Left ventricle myocardium superior (tissue), 1 donor: ENCODE measurements at places on chromosomes 16 and 17. TPM values are rescaled to one million over a fixed set of nuclear protein-coding genes. Genes with fewer than 3 reads are reported as not detected.
A peak's percentile ranks its signal among the peaks of the same experiment; 100 is the strongest.

DNA sequence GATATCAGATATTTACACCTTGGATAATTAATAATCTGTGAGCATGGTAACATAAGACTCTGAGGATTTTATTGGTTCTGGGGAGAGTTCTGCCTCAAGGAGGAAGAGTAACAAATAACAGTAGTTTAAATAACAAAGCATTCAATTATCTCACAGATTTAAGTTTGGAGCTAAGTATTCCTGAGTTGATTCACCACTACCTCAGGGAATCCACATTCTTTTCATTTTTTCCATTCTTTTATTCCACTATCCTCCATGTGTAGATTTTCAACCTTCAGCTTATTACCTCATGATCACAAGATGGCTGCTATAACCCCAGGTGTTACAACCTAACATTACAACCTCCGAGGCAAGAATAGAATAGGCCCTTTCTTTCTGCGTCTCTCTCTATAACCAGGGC is 252.2 kb upstream of the TOX3 start:
- no peak for DNase-seq

- peak; percentile 77 for DNase-seq
Measured at GRCh38 chr17:60036796-60037677, 41.7 kb downstream of the HEATR6 start.

- peak; percentile 90 for DNase-seq
Measured at GRCh38 chr17:21551081-21551881, 141.0 kb upstream of the KCNJ18 start.

TPSG1 gene
- not detected for total RNA-seq

DNA sequence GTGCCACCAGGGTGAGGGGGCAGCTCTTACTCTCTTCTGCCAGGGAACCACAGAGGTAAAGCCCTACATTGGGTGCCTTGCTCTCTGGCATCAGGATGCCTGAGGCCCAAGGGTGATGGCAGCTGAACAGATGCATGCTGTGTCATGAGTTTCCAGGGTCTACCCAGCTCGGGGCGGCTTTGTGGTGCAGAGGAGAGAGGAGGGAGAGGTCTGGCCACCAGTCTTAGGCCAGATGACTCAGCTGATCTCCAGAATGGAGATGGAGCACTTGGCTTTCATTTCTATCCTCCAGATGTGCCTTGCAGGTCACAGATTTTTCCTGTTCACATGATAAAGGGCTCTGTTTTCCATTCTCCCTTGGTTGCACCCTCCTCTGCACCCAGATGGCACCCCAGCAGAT is 23.6 kb upstream of the USP22 start:
- DNase-seq, result no peak

SAMD14 gene
- total RNA-seq, result 1.2 TPM

GRCh38 chr16:15644267-15644961 is 1.5 kb upstream of the MARF1 start:
- no peak for DNase-seq

- no peak for DNase-seq
Measured at GRCh38 chr17:19502517-19502916, 31.1 kb upstream of the SLC47A1 start.

KPNA2 gene
- 21.3 TPM for total RNA-seq

DNA sequence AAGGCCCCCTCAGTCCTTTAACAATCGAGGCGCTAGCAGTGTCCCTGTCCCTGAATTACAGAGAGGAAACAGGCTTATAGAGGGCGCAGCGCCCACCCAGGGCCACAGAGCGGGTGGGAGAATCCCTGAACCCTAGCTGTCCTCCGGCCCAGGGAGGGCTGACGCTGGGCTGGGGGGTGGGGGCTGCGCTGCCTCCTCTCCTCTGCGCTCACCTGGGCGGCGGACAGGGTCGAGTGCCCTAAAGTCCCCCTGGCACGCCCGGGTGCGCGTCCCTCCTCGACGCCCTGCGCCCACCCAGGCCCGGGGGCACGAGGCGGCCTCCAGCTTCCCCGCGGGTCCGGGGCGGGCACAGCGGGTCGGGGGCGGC is 200.4 kb upstream of the N4BP1 start:
- no peak for DNase-seq

- peak; percentile 48 for DNase-seq
Measured at GRCh38 chr17:74280093-74280513, 6.1 kb downstream of the DNAI2 start.

- no peak for DNase-seq
Measured at GRCh38 chr17:74151551-74152315, 51.7 kb upstream of the RPL38 start.

DNA sequence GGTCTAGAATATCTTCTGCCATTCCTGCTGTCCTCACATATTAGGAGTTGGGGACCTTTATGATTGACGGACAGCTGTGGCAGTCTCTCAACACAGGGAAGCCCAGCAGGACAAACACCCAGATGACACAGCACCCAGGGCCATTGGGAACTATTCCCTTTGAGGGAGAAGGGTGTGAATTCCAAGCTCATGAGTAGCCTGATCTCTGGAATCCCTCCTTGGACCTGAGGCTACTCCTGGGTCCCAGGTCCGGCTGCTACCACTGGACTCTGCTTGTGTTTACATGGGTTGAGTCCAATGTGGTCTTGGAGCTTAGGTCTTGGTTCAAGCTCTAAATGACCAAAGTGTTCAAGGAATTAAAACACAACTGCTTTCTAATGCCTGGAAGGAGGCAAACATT is 78.9 kb downstream of the SLC6A2 start:
- DNase-seq, result no peak
